ENCODE measurements at places on chromosomes 4 and X. TPM values are rescaled to one million over a fixed set of nuclear protein-coding genes. Genes with fewer than 3 reads are reported as not detected.

DNA sequence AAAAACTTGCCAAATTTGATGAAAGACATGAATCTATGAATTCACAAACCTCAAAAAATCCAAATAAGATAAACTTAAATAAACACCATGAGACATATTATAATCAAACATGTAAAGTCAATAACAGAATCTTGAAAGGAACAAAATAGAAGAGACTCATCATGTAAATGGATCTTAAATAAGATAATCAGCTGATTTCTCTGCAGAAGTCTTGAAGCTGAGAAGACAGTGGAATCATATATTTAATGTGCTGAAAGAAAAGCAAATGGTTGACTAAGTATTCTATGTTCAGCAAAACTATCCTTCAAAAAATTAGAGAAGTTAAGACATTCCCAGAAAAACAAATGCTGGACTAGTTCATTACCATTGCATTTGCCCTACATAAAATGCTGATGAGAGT is 215.7 kb upstream of the SPIN4 start:
- no peak overlapping the region for H3K4me3 ChIP-seq
- H3K27ac ChIP-seq = no peak overlapping the region
- no peak for DNase-seq
- H3K4me1 ChIP-seq = no peaks in the 10 kb centered on the region
- no peaks in the 10 kb centered on the region for H3K27me3 ChIP-seq
- H3K36me3 ChIP-seq = no peaks in the 10 kb centered on the region

The ASB9 gene
- 0.39 TPM for total RNA-seq

DNA sequence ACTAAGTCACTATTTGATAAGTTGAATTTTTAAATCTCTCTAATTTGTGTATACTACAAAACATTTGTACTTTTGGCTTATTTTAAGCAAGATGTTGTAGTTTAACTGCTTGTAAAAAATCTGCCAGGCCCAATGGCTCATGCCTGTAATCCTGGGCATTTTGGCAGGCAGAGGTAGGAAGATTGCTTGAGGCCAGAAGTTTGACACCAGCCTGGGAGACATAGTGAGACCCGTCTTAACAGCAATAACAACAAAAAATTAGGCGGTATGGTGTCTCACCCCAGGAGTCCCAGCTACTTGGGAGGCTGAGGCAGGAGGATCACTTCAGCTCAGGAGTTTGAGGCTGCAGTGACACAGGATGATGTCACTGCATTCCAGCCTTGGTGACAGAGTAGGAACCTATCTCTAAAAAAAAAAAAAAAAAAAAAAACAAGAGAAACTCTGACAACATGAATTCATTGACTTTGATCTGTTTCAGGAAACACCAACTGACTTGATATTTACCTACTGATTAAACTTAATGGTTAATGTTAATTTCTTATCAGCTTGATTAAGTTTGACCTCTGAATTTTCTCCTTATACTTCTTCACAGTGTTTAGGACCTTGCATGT is 8.9 kb downstream of the FHIP1A start:
- no peak overlapping the region for H3K27ac ChIP-seq
- H3K4me3 ChIP-seq = no peak overlapping the region
- H3K4me1 ChIP-seq = no peaks in the 10 kb centered on the region

- H3K4me1 ChIP-seq = no peaks in the 10 kb centered on the region
- no peak overlapping the region for H3K4me3 ChIP-seq
- H3K36me3 ChIP-seq = no peaks in the 10 kb centered on the region
Measured at GRCh38 chrX:14673764-14674163, 144.4 kb downstream of the GLRA2 start.

The PPP3CA gene
- total RNA-seq = 34.0 TPM

The CHRNA9 gene
- not detected for total RNA-seq

The POU4F2 gene
- not detected for total RNA-seq

DNA sequence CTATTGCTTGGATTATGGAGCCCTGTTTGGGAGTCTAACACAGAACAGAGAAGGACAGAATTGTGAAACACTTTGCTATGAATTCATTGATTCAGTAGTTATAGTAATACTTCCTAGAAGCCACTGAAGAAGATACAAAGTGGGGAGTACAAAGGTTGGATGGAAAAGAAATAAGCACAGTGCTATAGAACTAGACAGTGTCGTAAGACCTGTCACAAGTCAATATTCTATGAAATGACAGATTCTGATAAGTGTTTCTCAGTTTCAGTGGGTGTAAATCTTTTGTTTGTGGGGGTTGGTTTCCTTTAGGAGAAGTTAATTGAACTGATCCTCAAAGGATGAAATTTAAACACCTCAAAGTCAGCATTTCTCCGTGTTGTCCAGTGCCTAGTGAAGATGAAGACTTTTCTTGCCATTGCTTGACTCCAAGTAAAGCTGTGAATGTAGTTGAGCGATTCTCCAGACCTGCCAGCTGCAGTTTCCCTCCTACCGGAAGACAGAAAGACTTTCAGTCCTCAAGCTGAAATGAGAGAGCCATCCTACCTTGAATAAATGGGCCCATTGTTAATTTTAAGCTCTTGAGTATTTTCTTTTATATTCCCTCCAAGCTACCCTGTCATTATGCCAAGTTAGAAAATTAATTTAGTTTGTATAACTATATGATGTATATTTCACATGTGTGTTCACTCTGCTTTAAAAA is 7.9 kb downstream of the PDLIM5 start:
- no peak for DNase-seq
- H3K27ac ChIP-seq = no peak overlapping the region
- peaks cover 77% of the 10 kb centered on the region for H3K4me1 ChIP-seq
- no peak overlapping the region for H3K4me3 ChIP-seq
- H3K36me3 ChIP-seq = peaks cover 11% of the 10 kb centered on the region
- no peaks in the 10 kb centered on the region for H3K27me3 ChIP-seq

The GYPE gene
- total RNA-seq = 0.25 TPM

- no peak overlapping the region for H3K27ac ChIP-seq
- no peak overlapping the region for H3K4me3 ChIP-seq
- no peaks in the 10 kb centered on the region for H3K36me3 ChIP-seq
- H3K27me3 ChIP-seq = no peaks in the 10 kb centered on the region
- no peaks in the 10 kb centered on the region for H3K4me1 ChIP-seq
- no peak for DNase-seq
Measured at GRCh38 chr4:129248621-129249020, 152.7 kb downstream of the C4orf33 start.

DNA sequence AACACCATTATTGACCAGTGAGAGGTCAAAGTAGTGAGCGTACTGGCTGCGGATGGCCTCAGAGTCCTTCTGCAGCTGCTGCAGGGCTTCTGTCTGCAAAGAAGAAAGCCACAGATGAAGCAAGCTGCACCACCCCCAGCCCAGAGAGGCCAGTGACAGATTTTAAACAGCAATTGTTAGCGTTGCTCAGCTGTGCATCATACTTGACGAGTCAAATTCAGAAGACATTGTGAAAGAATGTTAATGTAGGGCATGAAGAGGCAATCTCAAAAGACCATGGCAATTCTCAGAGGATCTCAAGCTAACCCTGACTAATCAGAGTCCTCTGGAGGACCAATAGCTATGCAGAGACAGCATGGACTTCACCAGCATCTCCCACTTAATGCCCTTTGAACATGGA is 16.6 kb downstream of the DKC1 start:
- H3K4me1 ChIP-seq = no peaks in the 10 kb centered on the region
- no peaks in the 10 kb centered on the region for H3K36me3 ChIP-seq
- H3K4me3 ChIP-seq = no peak overlapping the region
- H3K27ac ChIP-seq = no peak overlapping the region
- no peak for DNase-seq

The GPRASP2 gene
- total RNA-seq = 18.0 TPM

DNA sequence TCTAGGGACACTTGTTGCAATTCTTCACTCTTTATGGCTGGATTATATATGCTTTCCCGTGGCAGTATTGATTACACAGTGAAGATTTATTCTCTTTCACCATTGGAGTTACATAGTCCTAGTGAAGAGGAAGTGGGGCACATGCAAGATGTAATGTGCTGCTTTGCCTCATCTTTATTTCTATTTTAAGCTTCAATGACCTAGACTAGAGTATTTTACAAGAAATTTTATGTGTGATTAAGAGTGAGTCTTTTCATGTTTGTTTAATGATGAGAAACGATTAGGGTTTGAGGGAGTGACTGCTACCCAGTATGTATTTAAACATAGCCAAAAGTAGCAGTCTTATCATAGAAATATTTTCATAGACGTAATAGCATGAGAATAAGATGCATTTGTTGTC is 30.8 kb downstream of the DIAPH2 start:
- H3K4me3 ChIP-seq = no peak overlapping the region
- no peaks in the 10 kb centered on the region for H3K36me3 ChIP-seq
- no peaks in the 10 kb centered on the region for H3K4me1 ChIP-seq
- H3K27ac ChIP-seq = no peak overlapping the region

The AMOT gene
- total RNA-seq = 4.2 TPM

The RHOXF1 gene
- not detected for total RNA-seq

DNA sequence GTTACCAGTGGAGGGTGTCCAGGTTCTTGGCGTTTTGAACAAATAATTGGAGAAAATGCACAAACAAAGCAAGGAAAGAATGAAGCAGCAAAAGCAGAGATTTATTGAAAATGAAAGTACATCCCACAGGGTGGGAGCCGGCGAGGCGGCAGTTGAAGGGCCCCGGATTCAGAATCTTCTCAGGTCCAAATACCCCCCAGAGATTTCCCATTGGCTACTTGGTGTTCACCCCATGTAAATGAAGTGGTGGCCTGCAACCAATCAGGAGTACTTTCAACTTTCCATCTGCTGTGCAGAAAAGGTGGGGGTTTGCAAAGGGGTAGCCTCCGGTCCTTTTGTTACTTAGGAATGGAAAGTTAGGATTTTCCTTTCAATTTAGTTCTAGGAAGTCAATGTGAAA is 1447.0 kb downstream of the C4orf33 start:
- no peak overlapping the region for H3K4me3 ChIP-seq
- no peaks in the 10 kb centered on the region for H3K36me3 ChIP-seq
- no peak for DNase-seq
- H3K27ac ChIP-seq = no peak overlapping the region
- H3K4me1 ChIP-seq = no peaks in the 10 kb centered on the region

All from adrenal gland (tissue), 19 donors.